M059J (cell line): ENCODE measurements at places on chromosomes 16 and 17. TPM values are rescaled to one million over a fixed set of nuclear protein-coding genes. Genes with fewer than 3 reads are reported as not detected.

DNA sequence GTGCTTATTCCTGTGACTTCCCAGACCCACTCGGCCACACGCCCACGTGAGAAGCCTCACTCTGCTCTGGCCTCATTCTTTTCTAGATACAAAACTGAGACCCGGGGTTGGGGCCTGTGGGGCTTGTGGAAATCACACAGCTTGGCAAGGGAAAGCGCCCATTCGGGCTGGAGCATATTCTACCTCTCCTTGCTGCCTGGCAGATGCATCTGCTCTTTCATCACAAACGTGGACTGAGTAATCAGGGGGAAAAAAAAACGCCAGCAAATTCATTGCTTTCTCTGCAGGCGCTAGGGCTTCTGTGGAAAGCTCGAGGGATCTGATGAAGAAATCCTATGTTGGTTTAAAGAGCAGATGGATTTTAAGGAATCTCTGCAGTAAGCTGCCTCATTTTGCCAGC, 44.4 kb downstream of the DNAH9 start:
- DNase-seq = no peak

GRCh38 chr17:32998887-32999228, 7.2 kb downstream of the SPACA3 start:
- DNase-seq = peak; percentile 10

GRCh38 chr17:2335726-2336214, 487 bp downstream of the TSR1 start:
- peak; percentile 49 for DNase-seq

The GAS2L2 gene
- not detected in 2 replicates for total RNA-seq

GRCh38 chr16:80602894-80603293, 62.1 kb downstream of the DYNLRB2 start:
- DNase-seq = peak; percentile 52

- DNase-seq = no peak
These were observed 11.8 kb upstream of the FAM171A2 start for GRCh38 chr17:44375196-44376017.

The KSR1 gene
- 2.5 and 3.8 TPM in 2 replicates for total RNA-seq

DNA sequence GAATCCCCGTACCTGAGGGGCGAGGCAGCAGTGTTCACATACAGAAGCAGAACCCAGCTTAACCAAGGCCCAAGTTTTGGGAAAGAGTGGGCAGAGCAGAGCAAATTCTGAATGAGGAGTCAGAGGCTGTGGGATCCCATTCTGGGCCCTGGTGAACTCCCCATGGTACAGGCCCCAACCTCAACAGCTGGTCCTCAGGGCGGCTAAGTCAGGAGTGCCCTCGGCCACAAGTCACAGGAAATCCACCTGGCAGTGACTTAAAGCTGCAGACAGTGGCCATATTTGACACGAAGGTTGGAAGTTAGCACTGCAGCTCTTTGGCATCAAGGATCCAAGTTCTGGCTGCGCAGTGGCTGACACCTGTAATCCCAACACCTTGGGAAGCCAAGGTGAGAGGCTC, 237.1 kb downstream of the PARN start:
- no peak for DNase-seq

The GINS2 gene
- 27.0 and 32.5 TPM in 2 replicates for total RNA-seq

DNA sequence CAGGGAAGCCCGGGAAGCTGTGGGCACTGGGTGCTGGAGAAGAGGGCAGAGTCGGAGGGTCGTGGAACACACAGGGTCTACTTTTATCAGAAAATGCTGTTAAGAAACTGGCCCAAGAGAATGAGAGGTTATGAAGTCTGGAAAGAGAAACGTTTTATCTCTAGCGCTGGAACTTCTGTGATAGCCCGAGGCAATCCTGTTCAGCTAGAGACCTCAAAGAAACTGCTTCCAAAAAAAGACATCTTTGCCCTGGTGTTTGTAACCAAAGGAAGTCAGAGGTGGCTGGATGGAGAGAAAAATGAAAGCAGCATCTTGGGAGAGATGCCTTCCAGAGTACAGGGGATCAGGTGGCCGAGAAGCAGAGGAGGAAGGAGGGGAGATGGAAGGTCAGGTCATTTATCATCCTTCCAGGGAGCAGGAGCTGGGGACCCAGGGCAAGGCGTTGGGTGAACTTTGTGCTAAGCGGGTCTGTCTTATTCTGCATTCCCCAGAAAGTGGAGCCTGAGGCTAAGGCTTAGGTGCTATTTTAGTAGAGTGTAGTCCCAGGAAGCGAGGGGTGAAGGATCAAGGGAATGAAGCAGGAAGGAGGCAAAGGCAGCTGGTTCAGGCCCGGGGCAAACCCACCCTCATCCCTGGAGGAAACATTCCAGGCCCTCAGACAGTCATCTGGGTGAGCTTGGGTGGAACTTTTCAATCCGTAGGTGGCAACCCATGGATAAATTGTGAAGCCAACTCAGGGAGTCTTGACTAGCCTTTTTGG, 66.5 kb downstream of the MGAT5B start:
- peak; percentile 77 for DNase-seq
